Neural cell (in vitro differentiated cells): ENCODE measurements at places on chromosomes 6 and 20. TPM values are rescaled to one million over a fixed set of nuclear protein-coding genes. Genes with fewer than 3 reads are reported as not detected.

Gene HDDC2
- 72.1 and 75.2 TPM in 2 replicates for polyA plus RNA-seq

Gene SIRPG
- not detected in 2 replicates for polyA plus RNA-seq

Gene UBD
- not detected in 2 replicates for polyA plus RNA-seq

Gene ADGB
- not detected in 2 replicates for polyA plus RNA-seq

Gene SMLR1
- not detected in 2 replicates for polyA plus RNA-seq
